Substantia nigra (tissue), 51 donors: ENCODE measurements at places on chromosomes 1 and 21.

GRCh38 chr21:8997011-8997440 lies 1524.4 kb upstream of the TPTE start:
- no peak for DNase-seq

DNA sequence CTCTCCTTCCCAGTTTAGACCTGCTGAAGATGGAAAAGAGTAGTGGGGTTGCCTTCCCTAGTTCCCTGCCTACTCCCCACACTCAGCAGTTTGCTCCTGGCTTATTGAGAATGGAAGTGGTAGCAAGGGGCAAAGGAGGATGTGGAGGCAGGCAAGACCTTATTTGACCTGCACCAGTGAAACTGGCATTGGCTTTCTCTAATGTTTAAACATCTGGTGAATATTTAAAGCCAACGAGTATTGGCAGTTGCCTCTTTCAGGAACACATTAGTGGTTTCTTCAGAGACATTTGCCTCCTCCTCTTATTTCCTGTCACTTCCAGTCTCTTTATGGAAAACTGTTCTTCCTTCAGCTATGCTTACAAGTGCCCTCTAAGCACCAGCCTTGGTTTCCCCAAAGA lies 62.4 kb upstream of the VAV3 start:
- DNase-seq = no peak

- no peak for DNase-seq
These were observed 32.2 kb upstream of the HNRNPU start for GRCh38 chr1:244896550-244896949.

- no peak for DNase-seq
These were observed 198.3 kb downstream of the DUSP10 start for GRCh38 chr1:221543529-221544120.

- DNase-seq = no peak
These were observed 106.5 kb upstream of the DAB1 start for GRCh38 chr1:57530206-57530910.
